ENCODE measurements at places on chromosomes 1 and 21.

DNA sequence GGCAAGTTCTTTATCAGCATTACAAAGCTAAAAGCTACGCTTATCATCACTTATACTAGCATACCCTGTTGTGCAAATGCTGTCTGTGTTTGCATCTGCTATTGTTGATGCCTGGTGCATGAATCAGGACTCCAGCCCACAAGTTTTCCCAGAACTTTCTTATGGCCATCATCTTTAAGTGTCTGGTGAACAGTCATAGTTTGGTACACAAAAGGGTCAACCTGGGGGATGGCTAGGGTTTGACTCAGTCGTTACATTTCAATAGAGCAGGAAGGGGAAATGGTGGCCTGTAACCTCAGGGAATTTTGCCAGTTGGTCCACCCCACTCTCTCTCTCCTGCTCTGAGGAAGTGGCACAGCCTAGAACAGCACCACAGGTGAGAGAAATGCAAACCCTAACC, 35.4 kb downstream of the SELL start:
- no peak for DNase-seq

GRCh38 chr21:38683222-38683621, 122.5 kb upstream of the ETS2 start:
- DNase-seq: no peak

- DNase-seq: no peak
These were observed 5.9 kb downstream of the IQGAP3 start for GRCh38 chr1:156566436-156566835.

DNA sequence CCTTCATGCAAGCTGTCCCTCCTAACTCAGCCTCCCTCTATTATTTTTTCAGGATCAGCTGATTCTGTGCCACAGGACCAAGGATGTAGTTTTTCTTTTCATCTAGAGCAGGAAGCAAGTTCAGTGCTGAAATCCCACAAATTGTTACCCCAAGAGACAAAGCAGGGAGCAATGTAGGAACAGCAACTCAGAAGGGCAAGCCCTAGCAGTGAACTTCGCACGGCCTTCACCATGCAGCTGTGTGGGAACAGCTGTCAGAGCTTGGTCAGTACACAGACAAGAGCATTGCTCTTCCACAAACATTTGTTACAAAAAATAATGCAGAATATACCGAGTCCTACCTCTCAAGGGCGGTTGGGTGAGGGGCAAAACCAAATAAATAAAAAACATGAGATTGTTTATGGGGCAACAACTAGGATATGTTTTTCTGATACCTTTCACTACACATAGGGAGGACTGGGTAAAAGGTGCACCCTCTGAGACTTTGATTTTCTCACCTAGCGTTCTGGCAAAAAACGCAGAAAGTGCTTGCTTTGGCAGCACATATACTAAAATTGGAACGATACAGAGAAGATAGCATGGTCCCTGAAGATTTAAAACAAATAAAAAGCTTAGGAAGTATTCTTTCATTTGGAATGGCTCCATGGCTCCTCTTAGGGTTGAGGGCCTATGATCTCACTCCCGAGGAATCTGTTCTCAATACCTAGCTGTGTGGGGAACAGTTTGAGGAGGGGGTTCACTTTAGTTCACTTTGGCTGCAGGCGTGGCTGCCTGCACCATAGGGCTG, 37.1 kb upstream of the ANGPTL7 start:
- DNase-seq: no peak

GRCh38 chr1:37035014-37035691, 838 bp upstream of the GRIK3 start:
- no peak for DNase-seq

- DNase-seq: no peak
These were observed 183.9 kb downstream of the PTPRU start for GRCh38 chr1:29420202-29420601.

DNA sequence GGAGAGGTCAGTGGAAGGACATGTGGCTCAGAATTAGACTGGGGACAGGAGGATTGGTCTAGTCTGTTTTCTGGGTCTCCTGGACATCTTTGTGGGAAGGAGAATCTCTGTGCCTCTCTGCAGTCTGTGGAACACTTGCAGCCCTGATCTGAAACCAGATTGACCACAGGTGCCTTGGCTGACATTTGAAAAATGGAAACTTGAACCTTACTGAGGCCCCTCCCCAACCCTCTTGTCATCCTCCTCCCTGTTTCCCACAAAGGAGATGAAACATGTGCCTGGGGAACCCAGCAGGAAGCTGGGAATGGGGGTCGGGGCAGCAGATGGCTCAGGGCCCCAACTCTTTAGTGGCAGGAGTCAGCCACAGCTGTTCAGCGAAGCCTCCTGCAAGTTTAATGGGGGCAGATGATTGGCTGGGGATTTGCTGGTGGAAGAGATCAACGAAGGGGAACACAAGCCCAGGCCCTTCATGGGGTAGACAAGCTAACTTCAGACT, 18.1 kb downstream of the VASH2 start:
- no peak for DNase-seq

DNA sequence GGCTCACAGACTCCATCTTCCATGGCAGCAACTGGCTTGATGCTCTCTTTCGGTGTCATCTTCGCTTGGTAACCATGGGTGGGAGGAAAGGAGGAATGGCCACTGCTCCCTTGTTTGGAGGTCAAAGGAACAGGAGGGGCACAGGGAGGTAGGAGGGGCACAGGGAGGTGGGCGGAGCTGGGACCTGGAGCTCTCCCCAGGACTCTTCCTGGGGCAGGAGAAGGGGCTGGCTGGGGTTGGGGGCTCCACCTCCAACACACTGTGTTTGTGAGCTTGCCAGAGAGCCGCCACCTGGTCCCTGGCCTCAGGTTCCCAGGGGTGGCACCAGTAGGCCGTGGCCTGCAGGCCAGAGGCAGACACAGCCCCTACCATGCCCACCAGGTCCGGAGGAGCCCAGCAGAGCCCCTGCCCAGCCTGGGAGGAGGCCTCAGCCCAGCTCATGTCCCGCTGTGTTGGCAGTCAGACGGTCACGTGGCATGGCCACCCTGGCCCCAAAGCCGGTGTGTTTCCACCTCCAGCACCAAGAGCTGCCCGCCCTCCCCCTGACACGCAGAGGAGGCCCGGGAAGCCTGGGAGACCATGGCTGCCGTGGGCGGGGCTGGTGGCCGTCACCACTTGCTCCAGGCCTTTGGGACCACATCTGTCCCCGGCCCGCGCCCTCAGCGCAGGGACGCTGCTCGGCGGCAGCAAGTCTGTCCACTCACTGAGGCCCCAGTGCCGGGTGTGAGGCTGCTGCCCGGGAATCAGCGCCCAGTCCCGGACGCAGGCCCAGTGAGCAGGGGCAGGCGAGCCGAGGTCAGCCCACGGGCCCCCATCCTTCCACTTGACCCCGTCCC, 73.9 kb downstream of the MORN1 start:
- DNase-seq: no peak

DNA sequence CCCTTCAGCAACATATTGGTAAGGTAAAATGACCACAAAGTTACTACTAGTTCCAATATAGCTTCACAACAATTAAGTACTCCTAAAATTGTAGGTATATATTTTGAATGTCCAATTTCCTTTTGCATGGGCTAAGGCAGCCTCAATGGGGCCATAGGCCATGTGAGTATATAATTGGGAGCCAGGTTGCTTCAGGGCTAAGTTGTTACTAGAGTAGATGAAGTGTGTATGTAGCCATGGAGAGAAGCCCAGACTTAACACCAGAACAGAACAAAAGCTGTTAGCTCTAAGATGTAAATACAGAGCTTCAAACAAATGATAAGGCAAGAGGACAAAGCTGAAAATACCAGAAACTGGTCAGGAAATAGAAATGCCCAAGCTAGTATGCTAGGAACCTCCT, 16.2 kb downstream of the ITGB3BP start:
- DNase-seq: no peak

- no peak for DNase-seq
These were observed 33.5 kb downstream of the TRIM11 start for GRCh38 chr1:228373004-228373680.

- DNase-seq: no peak
These were observed 68.5 kb upstream of the ADAM30 start for GRCh38 chr1:119964673-119965363.

- DNase-seq: no peak
These were observed 336.3 kb downstream of the PBX1 start for GRCh38 chr1:164895026-164895912.

- DNase-seq: no peak
These were observed 134.1 kb upstream of the VAMP3 start for GRCh38 chr1:7636795-7637526.

DNA sequence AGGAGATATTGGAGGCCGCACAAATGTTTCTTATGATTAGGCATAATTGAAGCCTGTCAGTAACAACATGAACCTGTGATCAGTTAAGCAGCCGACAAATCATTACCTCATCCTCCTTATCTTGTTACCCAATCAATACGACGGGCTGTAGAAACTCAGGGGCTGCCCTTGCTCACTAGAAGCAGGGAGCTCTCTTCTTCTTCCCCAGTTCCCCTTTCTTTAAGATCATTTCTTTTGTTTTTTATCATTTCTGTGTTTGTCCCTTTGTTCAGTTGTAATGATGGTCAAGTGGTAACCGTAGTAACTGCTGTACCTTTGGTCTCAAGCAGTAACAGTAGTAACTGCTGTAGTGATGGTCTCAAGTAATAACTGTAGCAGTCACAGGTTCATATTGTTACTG, 13.8 kb upstream of the FCGR2A start:
- DNase-seq: no peak

DNA sequence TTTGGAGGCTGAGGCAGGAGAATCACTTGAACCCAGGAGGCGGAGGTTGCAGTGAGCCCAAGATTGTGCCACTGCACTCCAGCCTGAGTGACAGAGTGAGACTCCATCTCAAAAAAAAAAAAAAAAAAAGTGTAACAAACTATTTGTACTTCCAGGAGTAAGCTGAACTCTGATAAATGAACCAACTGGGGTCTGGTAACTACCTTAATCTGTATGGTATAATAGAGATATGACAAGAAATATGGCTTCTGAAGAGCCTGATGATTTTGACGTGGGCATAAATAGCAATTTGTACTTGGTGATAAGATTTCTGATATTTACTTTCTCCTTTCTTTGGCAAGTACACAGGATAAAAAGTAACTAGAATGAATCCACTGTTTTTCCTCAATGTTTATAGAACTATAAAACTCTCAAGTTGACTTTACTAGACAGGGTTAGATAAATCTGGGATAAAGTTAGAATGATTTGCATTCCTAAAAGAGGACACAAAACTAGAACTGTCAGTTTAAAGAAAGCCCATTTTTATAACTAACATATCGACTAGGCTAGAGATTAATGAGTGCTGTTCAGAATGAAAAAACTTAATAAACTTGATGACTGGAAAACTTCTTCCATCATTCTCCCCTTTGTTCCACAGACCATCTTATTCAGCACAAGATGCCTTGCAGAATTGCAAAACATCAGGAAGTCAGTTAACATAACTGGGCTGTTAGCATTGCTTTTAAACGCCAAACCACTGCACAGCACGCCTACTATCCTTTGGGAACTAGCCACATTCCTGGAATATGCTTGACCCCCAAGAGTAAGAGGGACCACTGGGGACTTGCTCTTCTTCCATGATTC, 51.5 kb upstream of the EDARADD start:
- DNase-seq: no peak

- DNase-seq: peak; percentile 96
These were observed at the start of gene KCNN3 for GRCh38 chr1:154870115-154870571. KCNN3 (minus strand) TSS chr1:154870281; CDS start chr1:154869964, 317 bp downstream.

- DNase-seq: no peak
These were observed 73.5 kb downstream of the PIK3R3 start for GRCh38 chr1:46058936-46059335.

GRCh38 chr21:45954261-45954660, 27.3 kb upstream of the COL6A1 start:
- no peak for DNase-seq

DNA sequence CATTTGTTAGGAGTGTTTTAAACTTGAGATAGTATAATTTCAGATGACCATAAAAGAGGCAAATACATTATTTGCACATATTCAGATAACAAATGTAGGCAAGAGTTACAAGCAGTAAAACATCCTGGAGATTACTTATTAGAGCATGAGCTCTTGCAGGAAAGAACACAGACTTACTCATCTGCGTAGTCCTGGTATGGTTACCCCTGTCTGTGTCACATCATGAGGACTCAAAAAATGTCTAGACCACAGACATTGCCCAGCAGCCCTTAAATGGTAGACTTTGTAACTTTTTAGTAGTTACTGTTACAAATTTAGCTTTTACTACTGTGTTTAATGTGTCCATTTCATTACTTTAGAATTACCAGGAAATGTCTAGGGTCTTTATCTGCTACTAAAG, 12.8 kb downstream of the CACHD1 start:
- no peak for DNase-seq

- no peak for DNase-seq
These were observed 151.6 kb downstream of the GRIK3 start for GRCh38 chr1:36882536-36883285.

DNA sequence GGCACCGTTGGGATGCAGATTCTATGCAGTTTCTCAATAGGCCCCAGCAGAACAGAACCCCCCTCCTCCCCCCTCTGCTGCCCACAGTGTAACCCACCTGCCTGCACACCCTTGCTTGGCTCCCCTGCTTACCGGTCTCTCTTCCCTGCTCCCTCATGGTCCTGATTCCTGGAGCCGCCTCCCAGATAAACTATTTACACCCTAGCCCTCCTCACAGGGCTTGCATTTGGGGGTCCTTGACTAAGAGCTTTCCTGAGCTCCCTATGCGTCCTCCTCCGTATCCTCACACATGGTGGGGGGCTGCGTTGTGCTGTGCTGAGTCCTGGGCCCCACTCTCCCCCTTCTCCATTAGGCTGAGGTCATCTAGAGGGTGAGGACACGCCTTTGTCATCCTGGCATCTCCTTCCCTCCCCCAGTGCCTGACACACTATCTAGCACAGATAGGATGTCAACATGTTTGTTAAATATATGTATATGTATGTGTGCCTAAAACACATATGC, 121.9 kb downstream of the GRIK3 start:
- DNase-seq: no peak

GRCh38 chr1:56527548-56528302, 51.6 kb downstream of the PLPP3 start:
- DNase-seq: peak; percentile 17

DNA sequence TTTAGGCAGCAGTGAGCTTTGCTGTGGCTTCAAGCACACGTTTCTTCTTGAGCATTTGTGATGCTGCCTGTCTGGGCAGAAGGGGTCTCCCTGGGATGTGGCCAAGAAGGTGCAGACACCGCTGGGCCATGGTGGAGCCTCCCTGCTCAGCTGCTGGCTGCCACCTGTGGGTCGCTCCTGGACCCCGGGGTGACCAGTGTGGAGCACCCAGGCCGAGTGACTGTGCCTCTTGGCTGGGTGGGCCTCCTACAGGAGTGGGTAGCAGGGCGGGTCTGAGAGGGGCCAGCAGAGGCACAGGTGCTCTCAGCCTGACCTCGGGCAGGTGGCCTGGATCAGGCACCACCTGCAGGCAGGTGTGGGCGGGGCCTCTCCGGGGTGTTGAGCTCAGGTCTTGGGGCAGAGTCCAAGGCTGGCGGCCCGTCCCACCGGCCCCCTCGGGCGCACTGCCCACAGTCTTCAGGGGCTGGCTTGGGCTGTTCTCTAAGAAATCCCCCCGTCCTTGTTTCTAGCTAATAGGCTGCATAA, 42.0 kb upstream of the COL6A1 start:
- no peak for DNase-seq

GRCh38 chr1:171265686-171266085, 17.4 kb downstream of the FMO1 start:
- DNase-seq: no peak

Data from NCI-H1417 (cell line).